ENCODE measurements at places on chromosomes 16 and 17.
A peak's percentile ranks its signal among the peaks of the same experiment; 100 is the strongest.

DNA sequence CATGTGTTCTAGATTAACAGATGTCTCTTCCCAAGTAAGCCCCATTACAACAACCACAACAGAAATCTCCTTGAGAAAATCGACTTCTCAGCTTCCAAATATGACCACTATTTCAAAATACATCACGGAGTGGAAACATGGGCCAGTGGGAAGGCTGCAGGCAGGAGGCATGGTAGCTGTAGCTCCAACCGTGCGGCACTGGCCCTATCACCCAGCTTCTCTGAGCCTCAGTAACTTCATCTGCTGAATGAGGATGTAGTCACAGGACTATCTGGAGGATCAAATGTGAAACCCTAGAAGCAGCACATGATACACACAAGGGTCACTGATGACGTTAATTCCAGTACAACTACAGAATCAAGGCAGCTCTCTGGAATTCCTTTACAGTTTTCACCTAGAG lies 112.2 kb downstream of the VPS53 start:
- no peak for DNase-seq

- no peak for DNase-seq
Observed at GRCh38 chr16:47956916-47957315, 198.9 kb downstream of the ABCC12 start.

- no peak for DNase-seq
Observed at GRCh38 chr16:79404571-79404970, 196.0 kb downstream of the MAF start.

DNA sequence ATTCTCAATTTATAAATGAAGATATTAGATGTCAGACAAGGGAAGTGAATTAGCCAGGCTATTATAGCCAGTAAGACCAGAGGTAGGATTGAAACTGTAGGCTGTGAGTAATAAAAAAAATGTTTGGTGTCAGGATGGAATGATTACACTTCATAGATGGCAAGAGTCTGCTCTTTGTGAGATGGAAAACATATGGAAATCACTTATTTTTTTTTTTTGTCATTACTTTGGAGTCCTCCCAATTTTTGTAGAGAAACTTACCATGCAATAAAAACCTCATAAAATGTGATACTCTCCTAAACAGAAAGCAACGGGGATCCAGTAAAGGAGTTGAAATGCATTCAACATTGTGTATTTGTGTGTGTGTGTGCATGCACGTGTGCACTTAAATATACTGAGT lies 532.7 kb upstream of the CDH8 start:
- DNase-seq = no peak

- DNase-seq = no peak
Observed at GRCh38 chr17:69450918-69451317, 36.4 kb downstream of the MAP2K6 start.

- DNase-seq = no peak
Observed at GRCh38 chr17:65553009-65553645, 8.3 kb downstream of the AXIN2 start.

- DNase-seq = no peak
Observed at GRCh38 chr16:2490190-2491105, 15.5 kb downstream of the TBC1D24 start.

DNA sequence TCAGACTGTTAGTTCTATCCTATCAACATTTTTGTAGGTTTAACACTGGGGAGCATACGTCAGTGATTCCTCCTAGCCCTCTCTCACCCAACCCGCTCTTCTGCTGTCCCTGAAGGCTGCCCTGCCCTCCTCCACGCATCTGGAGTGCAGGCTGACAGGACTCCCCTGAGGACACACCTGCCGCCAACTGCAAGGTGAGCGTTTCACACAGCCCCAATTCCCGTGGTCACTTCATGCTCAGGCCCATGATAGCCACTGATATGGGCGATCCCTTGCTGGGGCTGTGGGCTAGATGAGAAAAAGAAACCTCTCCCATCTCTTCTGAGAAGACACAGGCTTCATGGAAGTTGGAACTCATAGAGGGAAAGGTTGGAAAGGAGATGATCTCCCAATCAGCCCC lies 91.0 kb downstream of the KCNJ12 start:
- no peak for DNase-seq

DNA sequence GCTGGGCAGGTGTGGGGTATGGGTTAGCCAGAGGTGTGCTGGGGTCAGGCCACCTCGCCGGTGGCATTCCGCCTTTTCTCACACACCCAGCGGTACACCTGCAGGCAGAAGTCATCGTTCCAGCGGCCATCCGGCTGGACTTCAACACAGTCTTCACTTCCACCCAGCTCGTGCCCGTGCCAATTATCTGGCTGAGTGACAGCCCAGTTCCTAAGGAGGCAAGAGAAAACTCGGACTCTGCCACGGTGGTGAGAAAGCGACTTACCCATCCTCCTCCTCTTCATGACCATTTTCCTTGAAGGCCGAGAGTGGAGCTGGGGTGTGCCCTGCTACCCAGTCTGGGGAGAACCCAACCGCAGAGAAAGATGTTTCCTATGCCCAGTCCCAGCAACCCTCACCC lies 13.1 kb downstream of the ASGR2 start:
- no peak for DNase-seq

DNA sequence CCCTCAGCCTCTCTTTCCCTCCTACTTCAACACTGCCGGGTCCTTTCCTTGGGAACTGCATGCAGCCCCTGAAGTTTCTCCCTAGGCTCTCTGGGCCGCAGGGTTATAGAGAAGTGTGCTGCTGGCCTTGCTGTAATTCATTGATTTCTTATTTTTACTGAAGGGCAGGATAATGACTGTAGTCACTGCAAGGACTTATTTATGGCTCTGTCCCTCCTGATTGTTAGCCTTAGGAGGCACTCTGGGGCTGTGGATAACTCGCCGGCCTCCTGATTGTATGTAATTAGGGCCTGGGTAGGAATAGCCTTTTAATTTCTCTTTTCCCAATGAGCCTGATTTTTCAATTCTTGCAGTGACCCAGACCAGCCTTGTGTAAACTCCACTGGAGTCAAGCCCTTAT lies 138.3 kb upstream of the CDH13 start:
- no peak for DNase-seq

DNA sequence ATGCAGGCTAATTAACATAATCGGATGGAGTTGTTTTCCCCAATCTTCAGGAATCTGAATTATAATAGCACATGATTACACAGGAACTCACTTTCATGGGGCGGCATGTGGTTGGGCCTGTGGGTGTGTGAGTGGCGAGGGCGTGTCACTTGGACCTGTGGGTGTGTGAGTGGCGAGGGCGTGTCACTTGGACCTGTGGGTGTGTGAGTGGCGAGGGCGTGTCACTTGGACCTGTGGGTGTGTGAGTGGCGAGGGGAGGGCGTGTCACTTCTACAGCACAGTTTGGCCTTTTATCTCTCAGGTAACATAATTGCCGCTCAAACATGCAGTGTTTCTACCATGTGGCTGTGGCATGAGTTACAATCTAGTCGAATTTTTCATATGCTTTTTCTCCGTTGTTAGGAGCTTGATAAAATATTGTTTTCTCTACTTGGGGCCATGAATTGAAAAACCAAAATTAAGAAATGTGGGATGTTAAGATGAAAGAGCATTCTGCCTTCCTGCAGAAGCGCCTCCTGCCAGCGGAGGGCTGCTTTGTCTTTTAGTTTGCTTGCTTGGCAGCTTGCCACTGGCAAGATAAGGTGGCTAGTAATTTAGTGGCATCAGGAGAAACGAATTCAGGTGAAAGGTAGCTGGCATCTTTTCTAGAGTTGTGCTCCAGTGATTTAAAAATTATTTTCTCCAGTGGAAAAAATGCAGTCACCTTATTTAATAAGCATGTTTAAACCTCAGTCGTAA lies 36.2 kb downstream of the USP10 start:
- DNase-seq = no peak

- DNase-seq = no peak
Observed at GRCh38 chr17:50785946-50786570, 18.7 kb upstream of the ANKRD40CL start.

DNA sequence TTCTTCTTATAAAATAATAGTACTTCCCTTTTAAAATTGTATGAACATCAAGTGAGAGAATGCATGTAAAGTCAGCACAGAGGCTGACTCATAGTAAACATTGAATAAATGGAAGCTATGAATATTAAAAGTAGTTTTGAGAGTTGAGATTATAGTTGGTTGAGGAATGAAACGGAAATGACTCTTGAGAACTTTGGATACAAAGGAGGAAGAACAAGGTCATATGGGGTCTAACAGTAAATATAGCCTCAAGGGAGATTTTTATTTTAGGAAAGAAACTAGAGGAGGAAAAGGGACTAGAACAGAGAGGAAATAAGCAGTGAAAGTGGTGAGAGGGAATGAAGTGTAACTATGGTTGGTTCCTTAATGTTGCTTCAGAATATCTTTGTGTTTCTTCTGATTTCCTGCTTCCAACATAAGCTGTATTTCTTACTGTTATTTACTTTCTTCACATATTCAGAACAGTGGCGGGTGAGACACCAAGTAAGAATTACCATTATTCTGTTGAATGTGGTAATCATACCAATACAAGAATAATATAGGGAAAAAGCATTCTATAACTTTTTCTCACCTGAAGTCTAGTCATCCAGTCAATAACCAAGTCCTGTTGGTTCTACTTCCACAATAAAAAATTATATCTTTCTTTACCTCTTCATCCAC lies 165.1 kb downstream of the CHD9 start:
- DNase-seq = no peak

DNA sequence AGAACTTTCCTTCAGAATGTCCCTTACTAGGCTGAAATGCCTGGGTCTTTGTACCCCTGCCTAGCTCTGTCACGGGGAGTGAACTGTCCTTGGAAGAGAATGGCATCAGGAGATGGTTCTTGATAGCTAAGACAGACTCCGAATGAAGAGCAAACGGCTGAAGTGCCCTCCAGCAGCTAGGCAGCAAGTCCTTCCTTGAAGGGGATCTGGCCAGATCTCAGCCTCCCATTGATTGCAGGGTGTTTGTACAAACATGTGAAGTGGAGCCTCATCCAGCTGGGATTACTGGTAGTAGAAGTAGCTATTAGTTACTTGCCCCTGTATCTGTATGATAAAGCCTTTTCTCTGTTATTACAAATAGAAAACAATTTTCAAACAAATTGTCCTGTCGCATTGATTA lies 30.9 kb downstream of the LRRC36 start:
- no peak for DNase-seq

DNA sequence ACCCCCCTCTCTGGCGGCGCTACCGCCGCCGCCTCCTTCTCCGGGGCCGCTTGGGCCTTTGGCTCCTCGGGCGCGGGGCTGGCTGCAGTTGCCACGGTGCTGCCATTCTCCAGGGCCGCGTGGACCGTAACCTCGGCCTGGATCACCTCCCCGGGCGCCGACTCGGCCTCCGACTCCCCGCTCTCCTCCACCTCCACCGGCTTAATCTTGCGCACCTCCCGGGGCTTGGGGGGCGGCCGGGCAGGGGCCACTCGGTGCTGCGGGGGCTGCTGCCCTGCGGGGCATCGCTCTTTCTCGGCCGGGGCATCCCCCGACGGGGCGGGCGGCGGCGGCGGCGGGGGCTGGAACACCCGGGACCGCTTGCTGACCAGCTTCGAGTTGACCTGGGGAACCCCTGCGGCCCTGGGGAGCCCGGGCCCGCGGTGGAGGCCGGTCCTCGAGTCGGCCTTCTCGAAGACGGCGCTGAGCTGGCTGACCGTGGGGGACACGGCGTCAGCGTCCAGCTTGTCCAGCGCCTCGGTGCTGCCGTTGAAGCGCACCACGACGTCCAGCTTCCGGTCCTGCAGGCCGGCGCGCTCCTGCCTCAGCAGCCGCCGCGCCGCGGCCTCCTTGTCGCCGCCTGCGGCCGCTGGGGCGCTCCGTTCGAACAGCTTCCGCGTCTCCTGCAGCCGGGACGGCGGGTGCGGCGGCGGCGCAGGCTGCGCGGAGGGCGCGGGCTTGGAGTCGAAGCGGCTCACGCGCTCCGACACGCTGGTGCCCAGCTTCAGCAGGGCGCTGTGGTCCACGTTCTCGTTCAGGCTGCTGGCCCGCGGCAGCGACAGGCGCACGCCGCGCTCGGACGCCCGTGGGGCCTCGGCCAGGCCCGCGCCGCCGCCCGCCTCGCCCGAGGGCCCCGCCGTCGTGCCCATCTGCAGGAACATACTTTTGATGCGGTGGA lies 792 bp downstream of the PPP1R9B start:
- DNase-seq = peak; percentile 78

DNA sequence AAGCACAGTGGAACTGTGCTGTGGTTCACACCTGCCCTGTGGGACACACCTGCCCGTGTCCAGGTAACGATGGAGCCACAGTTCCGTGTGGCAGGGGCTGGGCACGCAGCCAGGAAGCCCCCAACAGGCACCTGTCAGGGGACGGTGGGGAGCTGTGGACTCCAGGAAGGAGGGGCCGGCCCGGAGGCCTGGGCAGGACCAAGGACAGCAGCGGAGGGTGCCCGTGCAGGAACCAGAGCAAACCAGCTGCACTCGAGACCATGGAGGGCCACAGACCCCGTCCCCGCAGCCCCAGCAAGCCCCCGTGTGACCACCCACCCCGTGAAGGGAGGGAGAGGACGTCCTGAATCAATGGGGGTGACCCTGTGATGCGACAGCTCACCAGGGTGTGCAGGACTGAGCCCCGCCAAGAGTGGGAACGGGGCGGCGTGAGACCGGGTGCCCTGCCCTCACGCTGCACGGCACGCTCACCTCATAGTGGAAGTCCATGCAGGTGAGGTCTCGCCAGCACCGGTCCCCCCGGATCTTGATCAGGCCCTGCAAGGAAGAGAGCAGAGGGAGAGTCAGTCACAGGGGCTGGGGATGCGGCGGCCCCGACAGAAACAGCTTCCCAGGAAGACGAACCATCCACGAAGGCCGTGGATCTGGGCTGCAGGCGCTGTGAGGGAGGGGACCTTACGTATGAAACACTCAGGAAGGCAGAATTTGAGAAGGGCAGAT lies 78.1 kb downstream of the LMF1 start:
- no peak for DNase-seq

DNA sequence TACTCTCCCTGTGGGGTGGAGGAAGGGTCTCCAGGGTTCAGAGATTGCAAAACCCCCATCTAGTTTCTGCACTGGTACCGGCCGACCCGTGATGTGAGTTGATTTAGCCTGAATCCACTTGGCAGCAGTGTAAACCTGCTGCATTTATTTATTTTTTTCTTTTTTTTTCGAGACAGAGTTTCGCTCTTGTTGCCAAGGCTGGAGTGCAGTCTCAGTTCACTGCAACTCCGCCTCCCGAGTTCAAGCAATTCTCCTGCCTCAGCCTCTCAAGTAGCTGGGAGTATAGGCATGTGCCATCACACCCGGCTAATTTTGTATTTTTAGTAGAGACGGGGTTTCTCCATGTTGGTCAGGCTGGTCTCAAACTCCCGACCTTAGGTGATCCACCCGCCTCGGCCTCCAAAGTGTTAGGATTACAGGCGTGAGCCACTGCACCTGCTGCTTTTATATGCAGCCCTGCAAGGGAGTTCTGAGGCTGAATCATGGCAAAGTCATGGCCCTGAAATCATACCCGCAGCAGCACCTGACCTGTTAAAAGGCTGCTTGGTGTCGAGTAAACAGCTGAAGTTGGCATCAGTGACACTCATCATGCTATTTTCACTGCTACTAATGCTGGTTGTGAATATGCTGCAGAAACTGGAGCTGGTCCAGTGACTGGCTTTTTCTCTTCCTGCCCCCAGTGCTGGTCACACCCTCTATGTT lies 21.4 kb downstream of the DEXI start:
- no peak for DNase-seq

- no peak for DNase-seq
Observed at GRCh38 chr16:751152-752006, 9.2 kb upstream of the MSLN start.

GRCh38 chr16:14409563-14409962 lies 220.5 kb downstream of the PARN start:
- DNase-seq = no peak

- no peak for DNase-seq
Observed at GRCh38 chr17:58382872-58383242, 30.9 kb upstream of the SUPT4H1 start.
